ENCODE measurements at places on chromosomes 3 and 15.
A peak's percentile ranks its signal among the peaks of the same experiment; 100 is the strongest.

- DNase-seq = no peak
These were observed 514.5 kb downstream of the ROBO1 start for GRCh38 chr3:79253271-79253670.

GRCh38 chr3:185797108-185797881 lies 27.5 kb downstream of the IGF2BP2 start:
- no peak for DNase-seq

GRCh38 chr3:141526709-141527108 lies 39.9 kb downstream of the RASA2 start:
- no peak for DNase-seq

DNA sequence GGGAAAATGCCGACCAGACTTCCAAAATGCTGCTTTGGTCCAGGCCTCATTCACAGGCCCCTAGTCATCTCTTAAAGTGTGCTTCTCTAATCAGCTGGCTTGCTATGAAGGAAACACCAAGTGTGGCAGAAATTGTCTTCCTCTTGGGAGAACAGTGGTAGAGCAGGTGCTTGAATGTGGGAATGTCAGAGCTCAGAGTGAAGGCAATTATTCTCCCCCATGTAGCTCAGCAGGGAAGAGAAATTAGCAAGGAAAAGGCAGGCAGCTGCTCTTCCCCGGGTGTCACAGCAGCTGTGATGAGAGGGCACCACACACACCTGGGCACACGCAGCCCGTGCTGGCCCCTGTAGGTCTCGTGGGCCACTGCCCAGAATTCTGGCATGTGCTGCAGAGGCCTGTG lies 358.5 kb downstream of the WDR72 start:
- DNase-seq = no peak

DNA sequence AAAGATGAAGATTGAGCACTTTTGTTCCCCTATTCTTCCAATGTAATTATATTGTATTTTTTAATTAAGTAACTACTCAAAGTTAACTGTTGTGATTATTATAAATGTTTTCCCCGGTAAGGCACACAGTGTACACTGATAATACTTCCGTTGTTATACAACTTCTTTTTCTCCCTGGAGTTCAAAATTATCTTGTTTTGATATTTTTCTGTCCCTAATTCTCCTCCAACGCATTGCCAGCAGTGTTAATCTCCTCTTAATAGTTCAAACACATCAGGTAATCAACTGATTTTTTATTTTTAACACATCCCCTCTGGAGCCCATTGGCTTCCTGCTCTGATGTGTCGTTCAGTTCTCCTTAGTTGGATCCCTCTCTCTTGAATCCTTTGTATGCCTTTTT lies 32.3 kb upstream of the MFSD1 start:
- DNase-seq = no peak

DNA sequence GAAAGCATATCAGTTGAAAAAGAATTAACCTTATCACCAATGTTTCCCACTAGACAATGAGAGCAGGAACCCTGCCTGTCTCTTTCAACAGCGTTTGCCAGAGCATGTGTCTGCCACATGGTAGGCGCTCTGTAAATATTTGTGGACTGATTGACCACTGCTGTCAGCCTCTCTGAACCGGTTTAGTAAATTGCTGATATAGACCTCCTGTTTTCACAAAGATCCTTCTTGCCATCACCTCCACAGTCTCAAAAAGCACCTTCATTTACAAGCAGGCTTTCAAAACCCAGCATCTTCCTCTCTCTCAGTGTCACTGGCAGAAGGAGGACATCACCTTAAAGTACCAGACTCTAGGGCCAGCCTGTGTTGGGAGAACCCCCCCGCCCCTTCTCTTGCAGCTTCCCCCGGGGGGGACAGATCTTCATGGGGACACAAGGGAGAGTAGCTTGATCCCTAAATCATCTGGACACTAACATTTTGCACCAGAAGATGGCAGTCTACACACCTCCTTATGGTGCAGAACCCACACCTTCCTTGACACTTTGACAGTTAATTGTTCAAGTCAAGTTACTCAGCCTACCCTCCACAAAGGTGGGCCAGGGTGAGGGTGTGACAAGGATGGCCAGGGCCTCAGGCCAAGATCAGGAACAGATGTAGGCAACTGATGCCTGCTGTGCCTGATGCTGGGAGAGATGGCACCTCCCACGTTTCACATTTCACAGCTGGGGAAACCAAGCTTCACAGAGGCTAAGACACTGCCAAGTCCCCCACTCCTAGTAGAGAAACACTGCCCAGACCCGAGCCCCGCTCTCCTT lies 37.8 kb upstream of the USP3 start:
- DNase-seq = peak; percentile 21

DNA sequence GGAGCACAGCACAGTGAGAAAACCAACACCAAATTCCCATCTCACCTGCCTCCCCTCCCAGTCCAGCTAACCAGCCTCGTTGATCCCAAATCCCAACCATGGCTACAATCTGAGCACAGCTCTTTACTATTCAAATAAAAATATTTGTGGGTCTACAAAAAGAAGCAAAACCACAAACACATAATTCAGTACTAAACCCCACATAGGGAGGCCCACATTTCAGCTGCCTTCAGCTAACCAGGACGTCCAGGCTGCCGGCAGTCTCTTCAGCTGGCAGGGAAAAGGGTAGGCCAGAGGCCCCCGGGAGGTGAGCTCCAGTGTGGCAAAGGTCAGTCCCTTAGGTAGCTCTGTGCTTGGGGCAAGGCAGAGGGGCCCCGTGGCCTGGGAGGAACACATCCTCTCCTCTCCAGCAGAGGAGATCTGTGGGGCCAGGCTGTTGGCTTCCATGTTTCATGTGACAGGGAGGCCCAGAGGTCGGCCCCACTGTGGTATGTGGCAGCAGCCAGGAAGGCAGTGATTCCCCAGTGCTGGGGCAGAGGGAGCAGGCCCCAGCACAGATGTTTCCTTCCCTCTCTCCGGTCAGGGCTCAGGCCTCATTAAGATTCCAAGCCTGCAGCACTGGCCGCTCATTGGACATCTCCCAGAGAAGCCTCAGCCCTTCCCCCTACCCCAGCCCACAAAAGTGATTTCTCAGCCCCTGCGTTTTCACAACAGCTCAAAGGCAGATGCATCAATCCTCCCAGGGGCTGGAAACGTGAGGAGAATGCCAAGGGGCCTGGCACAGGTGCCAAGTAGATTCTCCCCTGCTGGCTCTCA lies 381.4 kb downstream of the NTRK3 start:
- DNase-seq = no peak

DNA sequence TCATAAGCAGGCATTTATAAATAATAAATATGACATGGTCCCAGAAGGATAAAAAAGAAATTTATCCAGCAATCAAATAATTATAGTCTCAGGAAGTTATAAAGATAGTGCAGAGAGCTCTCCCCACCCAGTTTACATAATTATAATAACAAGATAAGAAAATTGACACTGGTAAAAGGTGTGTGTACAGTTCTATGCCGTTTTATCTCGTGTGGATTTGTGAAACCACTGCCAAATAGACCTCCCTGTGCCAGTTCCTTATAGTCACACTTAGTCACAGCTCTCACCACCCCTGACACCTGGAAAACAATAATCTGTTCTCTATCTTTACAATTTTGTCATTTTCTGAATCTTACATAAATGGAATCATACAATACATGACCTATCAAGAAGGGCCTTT lies 320.1 kb downstream of the KBTBD8 start:
- no peak for DNase-seq

Data from stimulated activated CD8-positive, alpha-beta memory T cell treated with anti-CD3 and anti-CD28 coated beads, Interleukin-7, amount 100 ng/mL, for 1 hour (primary cell).